CD8-positive, alpha-beta memory T cell (primary cell): ENCODE measurements at places on chromosomes 13 and 19. TPM values are rescaled to one million over a fixed set of nuclear protein-coding genes. Genes with fewer than 3 reads are reported as not detected.

GRCh38 chr13:67273001-67273400 is 42.9 kb upstream of the PCDH9 start:
- DNase-seq = no peak

DNA sequence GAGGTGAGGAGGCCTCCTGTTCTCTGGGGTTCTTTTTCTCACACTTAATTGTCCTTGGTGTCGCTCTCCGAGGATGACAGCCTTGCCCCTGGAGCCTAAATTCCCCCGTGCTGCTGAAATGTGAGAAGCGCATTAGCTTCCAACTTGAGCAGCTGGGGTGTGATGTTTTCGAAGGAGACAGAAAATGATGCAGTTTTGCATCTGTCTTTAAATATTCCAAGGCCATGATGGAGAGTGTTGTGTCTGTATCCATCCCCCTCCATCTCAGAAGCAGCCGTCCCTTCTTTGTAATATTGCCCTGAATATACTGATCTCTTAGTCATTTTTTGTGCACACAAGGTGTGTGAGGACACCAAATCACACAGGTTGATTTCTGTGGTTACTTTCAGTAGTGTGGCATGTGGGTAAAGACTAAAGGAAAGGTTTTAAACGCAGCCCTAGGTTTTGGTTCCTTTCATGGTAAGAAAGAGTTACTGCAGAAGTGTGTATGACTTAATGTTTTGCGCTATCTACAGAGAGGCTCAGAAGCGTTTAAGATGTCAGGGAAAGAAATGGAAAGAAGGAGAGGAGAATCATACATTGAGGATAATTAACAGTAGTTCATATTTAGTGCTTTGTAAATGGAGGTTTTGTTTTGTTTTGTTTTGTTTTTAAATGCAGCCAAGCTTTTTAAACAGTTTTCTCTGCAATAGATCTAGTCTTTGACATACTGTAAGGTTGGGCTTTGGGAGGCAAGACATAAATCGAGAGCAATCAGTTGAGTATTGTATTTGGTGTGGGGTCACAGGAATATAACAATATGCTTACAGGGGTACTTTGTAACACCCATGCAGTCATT is 1.6 kb downstream of the NBEA start:
- DNase-seq = peak; percentile 38

The CACNG8 gene
- not detected for polyA plus RNA-seq

The CD177 gene
- polyA plus RNA-seq = not detected

The PIP5K1C gene
- 16.0 TPM for polyA plus RNA-seq

The ZNF416 gene
- 6.3 TPM for polyA plus RNA-seq
